ENCODE measurements at places on chromosomes 4 and X.
A peak's percentile ranks its signal among the peaks of the same experiment; 100 is the strongest.

- no peak for DNase-seq
Observed at GRCh38 chrX:19410259-19410658, 66.5 kb downstream of the PDHA1 start.

DNA sequence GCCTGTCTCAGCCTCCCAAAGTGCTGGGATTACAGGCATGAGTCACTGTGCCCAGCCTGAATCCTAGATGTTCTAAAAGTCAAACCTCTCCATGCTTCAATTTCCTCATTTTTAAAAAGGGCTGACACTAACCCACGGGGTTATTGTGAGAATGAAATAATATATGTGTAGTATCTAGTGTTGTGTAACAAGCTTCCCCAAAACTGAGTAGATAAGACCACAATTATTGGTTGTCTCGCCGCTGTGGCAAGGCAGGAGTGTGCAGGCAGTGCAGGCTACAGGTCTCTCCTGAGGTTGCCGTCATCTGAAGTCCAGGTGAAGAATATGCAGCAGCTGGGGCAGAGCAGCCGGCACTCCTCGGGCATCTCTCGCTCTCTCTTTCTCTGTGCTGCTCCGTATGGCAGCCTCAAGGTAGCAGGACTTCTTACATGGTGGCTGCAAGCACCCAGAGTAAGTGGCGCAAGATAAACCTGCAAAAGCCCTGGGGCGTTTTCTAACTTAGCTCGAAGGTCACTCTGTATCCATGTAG, 30.9 kb downstream of the RAB33B start:
- peak; percentile 19 for DNase-seq

- DNase-seq, result no peak
Observed at GRCh38 chr4:3123181-3123671, 48.7 kb downstream of the HTT start.

GRCh38 chr4:121269001-121269400, 104.9 kb upstream of the TNIP3 start:
- no peak for DNase-seq

DNA sequence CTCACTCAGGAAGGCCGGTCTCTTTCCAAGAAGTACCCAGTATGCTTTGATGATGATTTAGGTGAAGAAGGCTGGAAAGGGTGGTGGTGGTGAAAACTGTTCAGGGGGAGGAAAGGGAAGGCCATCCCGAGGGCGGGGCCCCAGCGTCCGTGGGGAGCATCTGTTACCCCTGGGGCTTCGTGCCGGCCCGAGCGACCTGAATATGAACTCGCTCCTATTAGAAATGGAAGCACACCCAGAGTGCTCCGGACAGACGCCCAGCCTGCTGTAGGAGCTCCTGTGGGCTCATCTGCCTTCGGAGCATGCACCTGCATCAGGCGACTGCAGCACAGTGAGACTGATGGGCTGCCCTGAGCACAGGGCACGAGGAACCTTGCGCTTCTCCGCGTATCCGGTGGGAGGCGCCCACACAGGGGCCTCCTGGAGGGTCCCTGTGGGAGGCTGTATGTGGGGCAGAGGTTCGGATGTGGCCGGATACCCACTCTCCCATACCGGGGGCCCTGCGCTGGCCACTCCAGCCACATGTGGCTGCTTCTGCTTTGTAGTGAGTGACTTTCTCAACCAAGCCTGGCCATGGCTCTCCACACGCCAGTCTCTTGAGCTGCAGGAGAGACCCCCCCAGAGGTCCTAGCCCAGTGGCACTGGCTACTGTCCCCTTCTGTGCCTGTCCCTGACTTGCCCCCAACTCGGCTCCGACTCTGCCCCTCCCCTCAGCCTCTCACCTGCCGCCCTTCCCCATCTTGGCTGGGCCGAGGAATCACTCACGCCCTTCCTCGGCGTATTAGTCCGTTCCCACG, 36.7 kb downstream of the FGFRL1 start:
- DNase-seq, result no peak

- DNase-seq, result no peak
Observed at GRCh38 chr4:7132249-7132648, 60.1 kb upstream of the SORCS2 start.
